ENCODE measurements at places on chromosomes 1 and 21. TPM values are rescaled to one million over a fixed set of nuclear protein-coding genes. Genes with fewer than 3 reads are reported as not detected.

- no peak for DNase-seq
These were observed 18.1 kb upstream of the KCNAB2 start for GRCh38 chr1:6027591-6027990.

GRCh38 chr1:170599033-170599432, 64.9 kb upstream of the PRRX1 start:
- no peak for DNase-seq

DNA sequence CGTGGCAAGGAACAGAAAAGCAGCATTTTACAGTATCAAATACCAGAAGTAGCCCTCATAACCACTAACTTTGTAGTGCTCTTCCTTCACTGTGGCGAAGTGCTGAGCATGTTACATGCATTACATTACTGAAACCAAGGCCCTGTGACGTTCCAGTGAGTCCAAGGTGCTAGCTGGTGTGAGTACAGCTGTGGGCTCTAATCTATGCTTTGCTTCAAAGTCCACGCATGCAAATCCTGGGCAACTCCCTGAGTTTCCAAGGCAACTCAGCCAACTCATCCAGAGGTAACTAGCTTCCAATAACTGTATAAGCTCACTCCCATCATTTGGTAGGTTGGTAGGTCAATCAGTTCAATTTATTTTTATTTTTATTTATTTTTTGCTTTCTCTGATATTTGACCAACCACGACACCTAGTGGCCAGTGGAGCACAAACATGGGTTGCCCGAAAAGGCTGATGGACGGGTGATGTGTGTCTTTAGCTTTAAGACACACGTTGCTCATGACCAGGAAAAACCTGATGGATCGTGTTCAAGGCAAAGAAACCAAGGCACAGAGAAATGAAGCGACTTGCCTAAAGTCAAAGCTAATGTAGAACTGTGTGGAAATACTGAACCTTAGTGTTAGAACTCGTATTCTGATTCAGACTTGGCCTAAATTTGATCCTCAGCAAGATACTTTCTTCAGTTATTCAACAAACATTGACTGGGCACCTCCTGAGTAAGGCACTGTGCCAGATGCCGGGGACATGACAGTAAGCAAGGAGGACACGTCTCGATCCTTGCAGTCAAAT, 73.0 kb downstream of the GNG12 start:
- peak; percentile 91 for DNase-seq

GRCh38 chr1:51564124-51564523, 45.1 kb upstream of the EPS15 start:
- no peak for DNase-seq

The PIGR gene
- 1.4 TPM for total RNA-seq

The LCE1F gene
- not detected for total RNA-seq
